ENCODE measurements at places on chromosomes 4 and X. TPM values are rescaled to one million over a fixed set of nuclear protein-coding genes. Genes with fewer than 3 reads are reported as not detected.
A peak's percentile ranks its signal among the peaks of the same experiment; 100 is the strongest.

The ETDA gene
- total RNA-seq: not detected

- DNase-seq: no peak
These were observed 166.6 kb upstream of the SLC7A11 start for GRCh38 chr4:138408758-138409157.

The GABRB1 gene
- total RNA-seq: 0.20 TPM

DNA sequence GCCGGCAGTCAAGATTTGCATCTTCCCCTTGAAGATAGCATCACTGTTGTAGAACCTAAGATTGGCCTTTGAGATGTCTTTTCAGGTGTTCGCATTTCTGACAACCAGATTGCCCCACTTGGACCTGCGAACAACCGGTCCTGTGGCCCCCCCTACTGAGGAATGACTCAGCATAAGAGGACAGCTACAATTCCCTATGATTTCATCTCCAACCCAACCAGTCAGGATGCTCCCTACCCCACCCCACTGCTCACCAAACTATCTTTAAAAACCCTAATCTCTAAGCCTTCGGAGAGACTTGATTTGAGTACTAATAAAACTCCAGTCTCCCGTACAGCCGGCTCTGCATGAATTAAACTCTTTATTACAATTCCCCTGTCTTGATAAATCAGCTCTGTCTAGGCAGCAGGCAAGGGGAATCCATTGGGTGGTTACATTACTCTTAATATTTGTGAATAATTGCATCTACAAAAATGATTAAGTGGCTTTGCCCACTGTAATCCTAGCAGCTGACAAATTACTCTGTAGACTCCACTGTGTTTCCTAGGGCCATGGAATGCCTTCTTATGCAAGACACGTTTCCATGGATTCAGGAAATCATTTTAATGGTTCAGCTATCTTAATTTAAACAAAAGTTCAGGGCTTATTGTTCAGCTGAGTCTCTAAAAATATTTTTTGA, 95.4 kb downstream of the GPR143 start:
- DNase-seq: peak; percentile 57

The RS1 gene
- 0.17 TPM for total RNA-seq

DNA sequence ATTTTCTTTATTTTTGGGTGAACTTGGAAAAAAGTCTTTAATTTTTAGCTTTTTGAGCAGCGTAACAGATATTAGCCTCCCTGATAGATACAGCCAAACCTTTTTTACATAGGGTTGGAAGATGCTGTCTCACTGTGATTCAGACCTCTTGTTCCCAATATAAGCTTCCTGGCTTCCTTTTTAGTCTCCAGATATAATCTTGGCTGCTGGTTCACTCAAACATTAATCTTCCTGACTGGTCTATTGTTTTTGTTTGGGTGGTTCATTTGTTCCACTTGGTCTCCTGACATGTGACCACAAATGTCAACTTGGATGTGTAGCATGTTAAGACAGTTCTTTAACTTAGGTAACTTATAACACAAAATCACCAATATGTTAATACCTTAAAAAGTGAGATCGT, 23.0 kb downstream of the RPA4 start:
- peak; percentile 35 for DNase-seq

The RNF150 gene
- total RNA-seq: 15.5 TPM

DNA sequence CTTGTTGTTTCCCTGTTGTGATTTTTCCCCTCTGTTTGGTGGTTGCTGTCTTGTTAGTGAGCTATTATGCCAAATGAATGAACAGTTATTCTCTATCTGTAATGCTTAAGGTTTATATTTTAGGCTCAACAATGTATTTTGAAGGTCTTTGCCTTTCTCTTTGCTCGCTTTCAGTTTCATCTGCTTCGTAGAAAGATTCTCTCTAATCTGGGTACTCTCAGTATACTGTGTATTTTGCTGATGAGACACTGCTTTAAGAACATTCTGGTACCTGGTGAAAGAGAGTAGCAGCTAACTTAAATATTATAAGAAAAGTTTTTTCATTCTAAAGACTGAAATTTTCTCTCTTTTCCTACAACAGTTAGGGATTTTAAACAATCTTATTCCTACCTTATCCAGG, 1274.7 kb upstream of the PABPC4L start:
- no peak for DNase-seq

DNA sequence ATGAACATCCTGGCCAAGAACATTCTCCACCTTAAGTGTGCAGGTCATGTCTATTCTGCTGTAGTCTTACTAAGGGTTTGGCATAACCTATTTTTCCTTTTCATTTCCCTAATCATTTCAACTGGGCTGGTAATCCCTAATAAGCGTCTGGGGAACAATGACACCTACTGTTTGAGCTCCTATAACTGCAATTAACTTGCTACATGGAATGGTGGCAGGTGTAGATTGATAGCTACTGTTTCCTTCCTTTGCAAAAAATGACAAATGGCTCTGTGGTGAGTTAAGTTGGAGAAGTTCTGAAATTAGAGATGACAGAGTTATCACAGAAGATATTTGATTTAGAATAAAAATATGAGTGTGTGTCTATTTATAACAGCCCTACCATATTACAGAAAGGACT, 104.5 kb upstream of the NAP1L5 start:
- DNase-seq: no peak

The STOX2 gene
- 4.5 TPM for total RNA-seq

- DNase-seq: no peak
These were observed 111.8 kb downstream of the APBB2 start for GRCh38 chr4:41102414-41103092.

GRCh38 chr4:157713342-157713741, 459.5 kb downstream of the GASK1B start:
- peak; percentile 9 for DNase-seq

GRCh38 chr4:119559044-119559647, 69.5 kb downstream of the PDE5A start:
- DNase-seq: peak; percentile 67

DNA sequence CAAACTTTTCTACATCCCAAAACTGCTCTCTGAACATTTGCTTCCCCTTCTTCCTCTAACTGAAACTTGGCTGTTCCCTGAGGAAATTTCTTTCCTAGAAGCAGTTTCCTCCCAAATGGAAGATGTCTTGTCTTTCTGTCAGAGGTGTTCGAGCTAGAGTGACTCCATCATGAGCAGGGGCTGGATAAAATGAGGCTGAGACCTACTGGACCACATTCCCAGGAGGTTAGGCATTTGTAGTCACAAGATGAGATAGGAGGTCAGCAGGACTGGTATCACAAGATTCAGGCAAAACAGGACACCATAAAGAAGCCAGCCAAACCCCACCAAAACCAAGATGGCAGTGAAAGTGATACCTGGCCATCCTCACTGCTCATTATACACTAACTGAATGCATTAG, 35.8 kb upstream of the PGRMC2 start:
- no peak for DNase-seq

The CYSLTR1 gene
- not detected for total RNA-seq

The ABLIM2 gene
- total RNA-seq: 1.2 TPM

DNA sequence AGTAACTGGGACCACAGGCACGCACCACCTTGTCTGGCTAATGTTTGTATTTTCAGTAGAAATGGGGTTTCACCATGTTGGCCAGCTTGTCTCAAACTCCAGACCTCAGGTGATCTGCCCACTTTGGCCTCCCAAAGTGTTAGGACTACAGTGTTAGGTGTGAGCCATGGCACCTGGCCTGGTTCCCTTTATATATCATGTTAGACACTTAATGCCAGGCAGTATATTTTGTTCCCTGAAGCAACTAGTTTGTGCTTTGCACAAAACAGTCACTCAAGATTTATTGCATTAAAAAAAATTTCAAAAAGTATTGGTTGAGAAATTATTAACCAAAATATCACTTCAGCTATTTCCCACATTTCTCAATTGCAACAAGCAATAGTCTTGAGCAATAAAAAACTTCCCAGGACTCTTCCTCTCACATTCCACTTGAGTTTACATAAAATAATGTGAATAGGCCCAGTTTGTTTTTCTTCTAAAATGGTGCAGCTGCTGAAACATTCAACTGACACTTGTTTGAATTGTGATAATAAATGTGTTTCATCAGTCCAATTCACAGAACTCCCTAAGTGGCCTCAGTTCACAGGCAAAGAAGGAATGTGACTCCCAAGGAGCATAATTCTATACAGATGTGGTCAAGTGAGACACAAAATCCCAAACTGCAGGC, 22.7 kb downstream of the CXCL1 start:
- DNase-seq: peak; percentile 87

- DNase-seq: no peak
These were observed 184.1 kb upstream of the LNX1 start for GRCh38 chr4:53775381-53775780.

DNA sequence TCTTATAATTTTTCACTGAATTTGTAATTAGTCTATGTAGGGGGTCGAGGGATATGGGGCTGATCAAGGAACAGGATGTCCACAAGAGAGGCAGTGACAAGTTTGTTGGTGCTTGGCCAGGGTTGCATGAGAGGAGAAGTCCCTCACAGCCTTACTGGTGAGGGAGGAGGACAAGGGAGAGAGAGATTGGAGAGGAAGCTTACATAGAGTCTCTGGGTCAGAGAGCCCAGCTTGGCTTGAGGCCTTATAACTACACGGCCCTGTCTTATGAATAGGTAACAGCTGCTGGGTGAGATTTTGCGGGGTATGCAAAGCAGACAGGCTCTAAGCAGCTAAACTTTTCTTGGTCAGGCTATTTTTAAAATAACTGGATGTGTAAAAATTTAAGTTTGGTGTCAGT, 37.9 kb upstream of the OTUD4 start:
- DNase-seq: no peak

The FABP2 gene
- total RNA-seq: under 0.01 TPM

DNA sequence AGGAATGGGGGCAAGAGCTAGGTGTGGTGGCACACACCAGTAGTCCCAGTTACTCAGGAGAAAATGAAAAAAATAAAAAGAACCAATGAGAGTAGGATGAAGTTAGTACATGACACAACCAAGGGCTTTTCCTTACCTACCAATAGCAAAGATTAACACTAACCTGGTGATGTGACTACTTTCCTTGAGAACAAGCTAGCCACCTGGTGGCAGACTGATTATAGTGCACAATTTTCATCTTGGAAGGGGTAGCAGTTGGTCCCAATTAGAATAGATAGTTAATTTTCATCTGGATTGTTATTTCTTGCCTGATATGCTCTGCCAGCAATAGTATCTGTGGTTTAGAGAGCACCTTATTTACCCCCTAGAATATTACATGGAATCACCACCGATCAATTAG, 1216.8 kb upstream of the PABPC4L start:
- DNase-seq: peak; percentile 6

The CCDC149 gene
- total RNA-seq: 12.5 TPM

GRCh38 chrX:16335181-16335580, 167.9 kb downstream of the MAGEB17 start:
- DNase-seq: peak; percentile 69

DNA sequence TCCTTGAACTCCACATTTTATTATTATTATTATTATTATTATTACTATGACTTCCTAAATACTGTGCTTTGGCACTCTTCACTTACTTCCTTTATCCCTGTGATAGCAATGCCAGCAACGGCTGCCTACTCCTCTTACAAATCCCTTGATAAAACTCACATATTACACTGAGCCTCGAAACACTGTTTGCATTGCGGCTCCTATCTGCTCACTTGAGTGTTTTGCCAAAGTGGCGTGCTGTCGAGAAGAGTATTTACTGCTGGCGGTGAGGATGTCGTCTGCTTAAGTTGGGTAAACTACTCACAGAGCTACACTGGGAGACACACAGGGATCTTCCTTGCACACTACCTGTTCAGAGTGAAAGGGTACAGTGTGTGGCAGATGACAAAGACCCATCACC, 143.4 kb upstream of the VCX3A start:
- no peak for DNase-seq

DNA sequence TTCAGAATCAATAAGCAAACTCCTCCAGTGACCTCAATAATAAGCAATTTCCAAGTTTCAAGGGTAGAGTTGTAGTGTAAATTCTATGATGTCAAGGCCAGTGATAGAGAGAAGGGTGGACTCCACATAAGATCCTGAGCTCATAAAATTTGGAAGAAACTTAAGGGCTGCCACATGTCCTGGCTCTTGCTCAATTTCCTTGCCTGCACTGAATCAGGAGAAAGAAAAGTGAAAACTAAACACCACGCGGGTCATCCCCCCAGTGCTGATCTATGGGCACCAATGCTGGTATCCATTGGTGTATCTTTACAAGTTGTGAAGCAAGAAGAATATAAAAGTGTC, 392.0 kb upstream of the INTU start:
- DNase-seq: no peak

DNA sequence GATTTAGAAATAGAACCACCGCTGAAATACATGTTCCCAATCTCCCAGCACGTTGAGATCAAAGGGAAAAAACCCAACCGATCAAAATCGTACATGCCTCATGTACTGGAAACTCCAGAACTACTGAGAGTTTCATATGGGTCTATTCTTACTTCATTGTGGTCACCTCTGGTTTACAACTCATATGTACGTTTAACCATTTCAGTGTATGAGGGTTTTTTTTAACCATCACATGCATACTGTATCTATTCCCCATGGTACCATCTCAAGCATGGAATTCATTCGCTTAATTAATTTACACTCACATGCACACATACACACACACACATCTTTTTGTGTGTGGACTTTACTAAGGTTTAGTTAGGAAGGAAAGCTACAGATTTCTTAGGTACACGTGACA, 46.0 kb upstream of the CLNK start:
- no peak for DNase-seq

- DNase-seq: no peak
These were observed 56.6 kb downstream of the ABLIM2 start for GRCh38 chr4:8102076-8102355.

Measured in renal cortical epithelial cell (primary cell).